NCI-H1092 (cell line): ENCODE measurements at places on chromosomes 11 and 22.
A peak's percentile ranks its signal among the peaks of the same experiment; 100 is the strongest.

DNA sequence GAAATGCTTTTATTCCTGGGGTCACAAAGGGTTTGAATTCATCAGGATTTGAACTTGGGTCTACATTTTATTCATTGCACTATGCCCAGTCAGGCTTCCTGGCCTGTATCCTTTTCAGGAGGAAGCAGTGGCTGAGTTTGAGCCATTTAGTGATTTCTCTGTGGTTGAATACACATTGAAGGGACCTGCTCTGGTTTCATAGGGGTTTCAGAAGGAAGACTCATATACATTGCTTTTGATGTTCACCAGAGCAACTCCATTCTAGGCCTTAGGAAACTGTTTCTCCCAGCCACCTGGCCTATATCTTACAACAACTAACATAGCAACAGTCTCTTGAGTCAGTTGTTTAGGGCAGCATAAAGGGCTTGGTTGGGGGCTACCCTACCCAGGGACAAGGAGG lies 165.7 kb downstream of the INSC start:
- DNase-seq, result no peak

DNA sequence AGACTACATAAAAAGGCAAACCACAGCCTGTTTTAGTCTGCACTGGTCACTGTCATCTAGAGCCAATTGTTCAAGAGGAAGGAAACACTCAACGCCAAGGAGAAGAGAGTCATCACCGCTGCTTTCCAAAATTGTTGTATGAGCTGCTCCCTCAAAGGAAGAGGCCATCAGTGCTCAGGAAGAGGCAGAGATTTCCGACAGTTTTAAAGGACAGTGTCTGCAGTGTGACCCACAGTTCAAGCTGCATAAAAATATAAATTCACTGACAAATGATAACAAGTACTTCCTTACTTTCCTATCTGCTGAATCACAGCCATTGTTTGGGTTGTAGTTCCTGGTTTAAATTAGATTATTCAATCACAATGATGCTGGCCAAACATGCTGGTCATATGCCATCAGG lies 16.4 kb downstream of the PRCP start:
- DNase-seq, result no peak

DNA sequence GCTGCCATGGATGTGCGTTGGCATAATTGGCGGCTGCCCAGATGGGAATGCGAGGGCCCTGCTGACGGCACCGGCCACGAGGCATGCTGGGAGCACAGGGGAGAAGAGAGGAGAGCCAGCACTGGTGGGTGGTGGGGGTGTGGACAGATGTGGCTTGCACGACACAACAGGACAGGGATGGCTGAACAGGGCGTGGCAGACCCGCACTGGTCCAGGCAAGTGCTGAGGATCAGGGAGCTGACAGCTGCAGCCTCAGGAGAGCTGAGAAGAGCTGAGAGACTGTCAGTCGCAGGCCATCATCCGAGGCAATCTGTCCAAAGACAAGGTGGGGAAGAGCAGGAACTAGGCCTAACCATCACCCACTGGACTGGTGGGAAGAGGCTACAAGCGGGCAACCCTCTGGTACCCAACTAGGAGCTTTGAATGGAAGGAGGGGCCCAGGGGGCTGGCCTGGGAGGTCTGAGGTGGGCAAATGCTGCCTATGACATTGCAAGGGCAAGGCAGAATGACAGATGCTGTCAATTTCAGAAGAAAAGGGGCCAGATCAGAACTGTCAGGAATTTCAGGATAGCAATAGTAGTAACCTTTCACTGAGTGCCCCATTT lies 2.4 kb downstream of the GNB1L start:
- no peak for DNase-seq

DNA sequence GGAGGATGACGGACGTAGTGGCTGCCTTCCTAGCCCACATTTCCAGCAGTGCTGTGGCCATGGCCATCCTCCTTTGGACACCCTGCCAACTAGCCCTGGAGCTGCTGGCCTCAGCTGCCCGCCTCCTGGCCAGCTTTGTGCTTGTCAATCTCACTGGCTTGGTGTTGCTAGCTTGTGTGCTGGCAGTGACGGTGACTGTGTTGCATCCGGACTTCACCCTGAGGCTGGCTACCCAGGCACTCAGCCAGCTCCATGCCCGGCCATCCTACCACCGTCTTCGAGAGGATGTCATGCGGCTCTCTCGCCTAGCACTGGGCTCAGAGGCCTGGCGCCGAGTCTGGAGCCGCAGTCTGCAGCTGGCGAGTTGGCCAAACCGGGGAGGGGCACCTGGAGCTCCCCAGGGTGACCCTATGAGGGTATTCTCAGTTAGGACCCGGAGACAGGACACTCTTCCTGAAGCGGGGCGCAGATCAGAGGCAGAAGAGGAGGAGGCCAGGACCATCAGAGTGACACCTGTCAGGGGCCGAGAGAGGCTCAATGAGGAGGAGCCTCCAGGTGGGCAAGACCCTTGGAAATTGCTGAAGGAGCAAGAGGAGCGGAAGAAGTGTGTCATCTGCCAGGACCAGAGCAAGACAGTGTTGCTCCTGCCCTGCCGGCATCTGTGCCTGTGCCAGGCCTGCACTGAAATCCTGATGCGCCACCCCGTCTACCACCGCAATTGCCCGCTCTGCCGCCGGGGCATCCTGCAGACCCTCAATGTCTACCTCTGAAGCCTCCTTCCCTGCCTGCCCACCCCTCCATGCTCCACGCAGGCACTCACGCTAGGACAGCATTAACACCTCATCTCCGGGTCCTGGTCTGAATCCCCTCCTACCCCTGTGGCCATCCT lies 1.6 kb downstream of the RNF26 start:
- DNase-seq, result no peak

- DNase-seq, result no peak
These were observed at the start of gene SLC5A4 for GRCh38 chr22:32255217-32255616. Gene SLC5A4 (minus strand): TSS chr22:32255347. CDS start chr22:32255329, 18 bp downstream.

- no peak for DNase-seq
These were observed 209.2 kb upstream of the TBCEL start for GRCh38 chr11:120814531-120815318.

DNA sequence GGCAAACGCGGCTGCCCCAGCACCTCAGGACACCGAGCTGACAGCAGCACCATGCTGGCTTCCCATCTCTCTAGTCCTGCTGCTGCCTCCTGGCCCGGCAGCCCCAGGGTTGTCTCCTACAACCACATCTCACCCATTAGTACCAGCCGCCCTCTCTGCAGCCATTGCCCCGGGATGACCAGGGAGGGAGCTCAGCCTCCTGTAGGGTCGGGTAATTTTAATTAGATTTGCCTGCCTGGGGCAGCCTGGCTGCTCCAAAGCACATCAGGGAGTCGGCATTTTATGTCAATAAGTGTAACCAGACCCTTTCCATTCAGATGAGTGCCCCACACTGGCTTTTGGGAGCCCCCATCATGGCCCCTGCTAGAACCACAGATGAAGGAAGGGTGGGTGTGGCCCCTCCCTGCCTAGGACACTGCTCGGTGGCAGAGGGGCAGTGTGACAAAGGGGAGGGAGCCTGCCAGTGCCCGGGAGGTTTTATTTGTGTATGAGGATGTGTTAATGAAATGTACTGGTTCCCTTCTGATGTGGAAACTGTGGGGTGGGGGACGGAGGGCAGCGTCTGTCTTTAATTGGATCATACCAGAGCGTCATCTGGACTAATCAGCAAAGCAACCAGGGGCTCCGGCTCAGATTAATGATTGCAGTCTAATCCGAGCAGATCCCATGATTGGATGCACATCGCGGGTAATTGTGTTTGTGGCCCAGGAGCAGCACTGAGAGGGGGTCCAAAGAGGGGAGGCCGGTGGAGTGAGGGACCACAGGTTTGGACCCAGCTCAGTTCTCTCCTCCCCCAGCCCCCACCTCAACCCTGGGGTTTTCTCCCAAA lies 125.3 kb downstream of the FEZ1 start:
- DNase-seq, result no peak

DNA sequence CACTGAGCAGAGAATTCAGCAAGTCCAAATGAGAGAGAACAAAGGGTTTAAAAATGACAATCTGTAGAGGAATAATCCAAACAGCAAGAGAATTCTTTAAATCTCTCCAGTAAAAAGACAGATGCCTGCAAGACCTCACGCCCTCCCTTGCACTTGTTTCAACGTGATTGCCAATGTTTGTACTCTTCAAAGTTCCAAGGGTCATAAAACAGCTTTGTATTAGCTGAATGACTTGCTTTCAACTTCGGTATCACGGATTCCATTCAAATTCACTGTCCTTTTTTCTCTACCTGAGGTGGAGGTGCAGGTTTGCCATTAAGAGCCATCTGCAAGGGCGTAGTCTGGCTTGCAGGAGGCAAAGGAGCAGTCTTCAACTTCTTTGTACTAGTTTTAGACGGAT lies 41.1 kb upstream of the CHRNA10 start:
- DNase-seq, result no peak

GRCh38 chr11:650482-650881 lies 13.4 kb downstream of the DRD4 start:
- no peak for DNase-seq

DNA sequence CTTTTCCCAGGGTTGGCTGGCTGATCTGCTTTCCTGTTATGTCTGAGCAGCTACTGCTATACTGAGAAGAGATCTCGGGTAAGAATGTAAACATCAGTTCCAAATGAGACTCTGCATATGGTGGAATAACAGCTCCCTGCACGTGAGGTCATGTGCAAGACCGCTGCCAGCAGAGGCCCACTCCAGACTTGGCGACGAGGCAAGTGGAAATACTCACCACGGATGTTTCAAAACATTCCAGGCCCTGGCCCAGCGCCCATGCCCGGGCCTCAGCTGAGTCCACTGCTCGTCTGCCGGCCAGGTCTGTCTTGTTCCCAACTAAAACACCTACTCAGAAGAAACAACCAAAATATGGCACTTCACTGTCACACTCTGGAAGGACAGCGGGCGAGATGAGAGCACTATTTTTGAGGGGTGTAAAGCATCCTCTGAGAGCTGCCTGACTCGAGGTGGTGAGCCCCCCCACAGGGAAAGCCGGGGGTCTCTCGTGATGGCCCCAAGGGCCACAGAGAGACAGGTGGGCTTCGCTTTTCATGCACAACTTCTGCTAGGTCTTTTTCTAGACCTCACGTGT lies 13.1 kb downstream of the IFT27 start:
- no peak for DNase-seq

- DNase-seq, result no peak
These were observed 35.5 kb downstream of the FDX1 start for GRCh38 chr11:110465231-110465630.

- no peak for DNase-seq
These were observed 60.3 kb downstream of the SPON1 start for GRCh38 chr11:14022821-14023220.

DNA sequence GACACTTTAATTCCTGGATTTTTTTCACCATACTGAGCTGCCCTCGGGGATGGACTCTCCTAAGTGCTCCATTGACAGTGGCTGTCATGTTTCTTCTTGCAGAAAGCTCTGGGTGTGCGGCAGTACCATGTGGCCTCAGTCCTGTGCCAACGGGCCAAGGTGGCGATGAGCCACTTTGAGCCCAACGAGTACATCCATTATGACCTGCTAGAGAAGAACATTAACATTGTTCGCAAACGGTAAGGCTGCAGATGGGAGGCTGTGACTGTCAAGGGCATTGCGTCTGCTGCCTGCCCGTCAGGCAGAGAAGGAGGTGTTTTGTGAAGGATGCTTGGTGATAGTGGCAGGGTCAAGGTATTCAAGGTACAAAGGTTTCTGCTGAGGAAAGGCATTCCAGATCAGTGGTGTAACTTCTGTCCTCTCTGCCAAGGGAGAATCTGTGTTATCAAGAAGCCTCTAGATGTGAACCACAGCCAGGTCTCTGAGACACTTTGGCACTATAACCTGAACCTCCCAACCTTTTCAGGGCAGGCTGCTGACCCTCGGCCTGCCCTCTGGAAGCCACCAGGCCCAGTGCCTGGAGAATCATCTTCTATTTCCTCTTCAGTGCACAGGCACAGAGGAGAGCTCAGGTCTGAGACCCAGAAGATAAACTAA lies 30.8 kb downstream of the ACO2 start:
- no peak for DNase-seq

DNA sequence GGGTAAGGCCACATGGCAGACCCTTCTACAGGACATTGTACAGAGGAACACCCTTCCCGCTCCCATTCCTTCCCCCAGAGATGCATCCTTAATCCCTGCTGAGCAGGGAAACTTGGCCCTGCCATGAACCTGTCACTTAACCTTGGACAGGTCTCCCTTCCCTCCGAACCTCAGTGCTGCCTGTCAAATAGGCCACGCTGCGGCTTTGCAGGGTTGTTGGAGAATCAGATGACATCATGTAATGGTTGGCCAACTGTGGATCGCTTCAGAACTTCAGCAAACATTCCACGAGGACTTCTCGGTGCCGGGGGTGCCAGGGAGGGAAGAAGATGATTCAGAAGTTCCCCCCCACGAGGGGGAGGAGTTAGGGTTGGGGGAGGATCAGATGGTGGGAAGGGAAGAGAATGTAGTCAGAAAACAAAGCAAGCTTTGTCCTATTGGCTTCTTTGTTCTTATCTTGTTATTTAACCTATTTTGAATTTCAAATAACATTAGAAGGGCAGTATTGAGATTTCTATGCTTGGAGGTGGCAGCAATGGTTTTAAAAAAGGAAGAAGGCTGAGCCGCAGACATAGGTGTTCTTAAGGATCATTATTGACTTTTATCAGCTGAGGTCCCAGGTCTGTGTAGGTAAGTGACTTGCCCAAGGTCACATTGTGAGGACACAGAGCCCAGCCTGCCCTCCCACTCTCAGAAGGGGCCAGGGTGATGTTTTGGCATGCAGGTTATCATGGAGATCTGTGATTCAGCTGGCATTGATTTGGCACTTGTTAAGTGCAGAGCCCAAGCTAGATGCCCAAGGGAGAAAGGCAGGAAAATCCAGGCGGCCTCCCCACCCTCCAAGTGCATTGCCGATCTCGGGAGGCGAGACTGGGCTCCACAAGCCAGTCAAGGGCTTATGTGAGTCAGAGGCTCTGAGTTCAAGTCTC lies 3.1 kb downstream of the CDC42EP1 start:
- DNase-seq, result no peak

DNA sequence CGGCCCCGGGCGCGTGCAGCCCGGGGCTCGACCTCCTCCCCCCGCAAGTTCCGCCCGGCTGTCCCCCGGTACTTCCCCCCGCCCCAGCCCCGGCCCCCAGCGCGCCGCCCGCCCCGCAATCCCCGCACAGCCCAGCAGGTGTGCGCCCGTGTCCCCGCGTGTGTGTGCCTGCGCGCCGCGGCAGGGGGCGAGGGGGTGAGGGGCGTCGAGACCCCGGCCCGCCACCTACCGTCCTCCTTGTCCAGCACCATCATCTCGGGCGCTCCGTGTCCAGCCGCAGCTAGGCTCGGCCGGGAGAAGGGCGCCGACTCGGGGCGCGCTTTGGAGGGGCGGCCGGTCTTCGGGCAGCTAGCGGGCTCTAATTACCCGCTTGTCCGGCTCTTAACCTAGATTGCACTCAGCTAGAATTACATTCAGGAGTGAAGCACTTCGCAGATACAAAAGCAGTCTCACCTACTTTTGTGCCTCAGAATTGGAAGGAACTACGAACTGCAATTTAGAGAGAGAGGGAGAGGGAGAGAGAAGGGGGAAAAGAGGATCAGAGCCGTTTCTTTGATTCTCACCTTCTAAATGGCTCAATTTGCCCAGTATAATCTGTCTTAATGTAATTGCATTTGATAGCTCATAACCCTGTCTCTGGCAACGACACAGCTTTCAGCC lies 439 bp downstream of the LMO1 start:
- DNase-seq, result peak; percentile 68

- DNase-seq, result no peak
These were observed 1.6 kb downstream of the RTCB start for GRCh38 chr22:32410459-32410858.

GRCh38 chr11:8354622-8355415 lies 91.1 kb upstream of the LMO1 start:
- DNase-seq, result peak; percentile 36

GRCh38 chr11:131025020-131025419 lies 108.7 kb upstream of the SNX19 start:
- DNase-seq, result no peak

- DNase-seq, result no peak
These were observed 91.7 kb downstream of the TP53I11 start for GRCh38 chr11:44858796-44859527.

GRCh38 chr11:76791861-76792260 lies 8.7 kb downstream of the TSKU start:
- no peak for DNase-seq
